ENCODE measurements at places on chromosomes 2 and 18.

DNA sequence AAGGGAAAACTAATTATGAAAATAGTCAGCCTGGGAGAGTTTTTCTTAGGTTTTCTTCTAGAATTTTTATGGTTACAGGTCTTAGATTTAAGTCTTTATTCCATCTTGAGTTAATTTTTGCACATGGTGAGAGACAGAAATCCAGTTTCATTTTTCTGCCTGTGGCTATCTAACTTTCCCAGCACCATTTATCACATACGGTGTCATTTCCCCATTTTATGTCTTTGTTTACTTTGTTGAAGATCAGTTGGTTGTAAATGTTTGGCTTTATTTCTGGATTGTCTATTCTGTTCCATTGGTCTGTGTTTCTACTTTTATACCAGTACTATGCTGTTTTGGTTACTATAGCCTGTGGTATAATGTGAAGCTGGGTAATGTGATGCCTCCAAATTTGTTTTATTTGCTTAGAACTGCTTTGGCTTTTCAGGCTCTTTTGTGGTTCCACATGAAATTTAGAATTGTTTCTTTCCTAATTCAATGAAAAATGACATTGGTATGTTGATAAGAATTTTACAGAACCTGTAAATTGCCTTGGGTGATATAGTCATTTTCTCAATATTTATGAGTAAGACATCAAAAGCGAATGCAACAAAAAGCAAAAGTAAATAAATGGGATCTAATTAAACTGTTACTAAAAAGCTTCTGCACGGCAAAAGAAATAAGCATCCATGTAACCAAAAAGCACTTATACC lies 146.1 kb upstream of the NOL4 start:
- no peak for DNase-seq

GRCh38 chr2:65598264-65598663 lies 165.9 kb upstream of the SPRED2 start:
- DNase-seq, result no peak

GRCh38 chr2:25331686-25332365 lies 9.9 kb downstream of the DNMT3A start:
- DNase-seq, result no peak

DNA sequence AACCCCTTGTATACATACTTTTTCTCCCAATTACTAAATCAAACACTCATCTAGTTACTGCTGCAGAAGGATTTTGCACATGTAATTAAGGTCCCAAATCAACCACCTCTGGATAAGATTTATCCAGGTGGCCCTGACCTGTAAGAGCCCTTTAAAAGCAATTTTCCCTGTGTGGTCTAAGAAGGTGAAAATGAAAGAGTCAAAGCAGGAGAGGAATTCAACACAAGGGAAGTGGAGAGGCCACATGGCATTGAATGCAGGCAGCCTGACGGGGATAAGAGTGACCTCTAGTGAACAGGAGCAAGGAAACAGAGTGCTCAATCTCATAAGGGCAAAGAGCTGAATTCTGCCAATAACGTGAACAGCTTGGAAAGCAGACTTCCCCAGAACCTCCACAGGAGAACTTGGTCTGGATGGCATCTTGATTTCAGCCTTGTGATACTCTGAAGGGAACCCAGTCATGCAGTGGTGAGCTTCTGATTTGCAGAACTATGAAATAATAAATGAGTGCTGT lies 27.2 kb downstream of the PPP3R1 start:
- peak; percentile 57 for DNase-seq

- DNase-seq, result no peak
These were observed 513.8 kb downstream of the RNF144A start for GRCh38 chr2:7430869-7431641.

GRCh38 chr18:4181086-4181485 lies 274.0 kb downstream of the DLGAP1 start:
- DNase-seq, result no peak

GRCh38 chr18:54871231-54871630 lies 43.0 kb downstream of the RAB27B start:
- DNase-seq, result no peak

DNA sequence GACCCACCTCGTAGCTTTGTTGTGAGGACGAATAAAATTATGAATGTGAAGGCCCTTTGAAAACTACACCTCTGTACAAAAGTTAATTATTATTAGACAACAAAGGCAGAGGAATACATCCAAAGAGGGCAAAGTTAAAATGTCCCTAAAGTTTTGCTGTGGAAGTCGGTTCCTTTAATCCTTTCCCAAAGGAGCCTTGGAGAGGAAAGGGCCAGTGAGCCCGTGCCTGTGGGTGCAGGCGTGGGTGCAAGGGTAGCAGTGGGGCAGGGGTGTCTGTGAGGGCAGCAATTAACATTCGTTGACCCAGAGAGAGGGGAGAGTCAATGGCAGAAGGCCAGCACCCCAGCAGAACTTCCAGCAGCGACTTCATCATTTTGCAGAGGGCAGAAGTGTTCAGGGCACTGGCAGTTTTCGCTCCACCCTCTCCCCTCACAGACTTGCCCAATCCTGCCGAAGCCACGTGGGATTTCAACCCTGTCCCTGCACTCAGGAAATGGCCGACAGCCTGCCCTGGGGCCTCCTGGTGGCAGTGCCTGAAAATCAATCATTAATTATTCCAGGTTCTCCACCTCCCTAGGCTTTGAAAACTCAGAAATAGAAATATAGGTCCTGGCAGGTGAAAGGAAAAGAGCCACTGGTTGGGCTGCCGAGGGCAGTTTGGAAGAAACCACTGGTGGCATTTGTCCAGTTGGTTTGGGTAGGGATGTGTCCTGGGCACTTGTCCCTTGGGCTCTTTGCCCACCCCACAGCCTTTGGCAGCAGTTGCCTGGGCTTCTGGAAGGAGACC lies 4.2 kb upstream of the PAX8 start:
- DNase-seq, result peak; percentile 98

GRCh38 chr18:35466334-35466733 lies 31.4 kb downstream of the INO80C start:
- DNase-seq, result no peak

DNA sequence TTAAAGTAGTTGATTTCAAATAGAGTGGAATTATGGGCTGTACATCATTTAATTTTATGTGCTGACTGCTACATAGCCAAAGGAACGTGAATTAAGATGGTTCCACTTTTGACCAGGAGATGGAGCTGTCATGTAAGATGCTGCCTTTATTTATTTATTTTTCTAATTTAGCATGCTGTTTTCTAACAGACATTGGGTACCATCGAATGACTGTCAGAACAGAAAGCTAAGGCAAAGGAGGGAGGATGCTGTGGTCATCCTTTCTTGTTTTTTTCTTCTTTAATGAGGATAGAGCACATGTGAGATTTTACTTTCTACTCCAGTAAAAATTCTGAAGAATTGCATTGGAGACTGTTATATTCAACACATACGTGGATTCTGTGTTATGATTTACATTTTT lies at the start of gene SCN2A:
Gene SCN2A, plus strand, starts transcription at position 185 of the 400 bp plus-strand sequence. CDS start 56,410 bp downstream, outside the sequence.
- DNase-seq, result peak; percentile 54

DNA sequence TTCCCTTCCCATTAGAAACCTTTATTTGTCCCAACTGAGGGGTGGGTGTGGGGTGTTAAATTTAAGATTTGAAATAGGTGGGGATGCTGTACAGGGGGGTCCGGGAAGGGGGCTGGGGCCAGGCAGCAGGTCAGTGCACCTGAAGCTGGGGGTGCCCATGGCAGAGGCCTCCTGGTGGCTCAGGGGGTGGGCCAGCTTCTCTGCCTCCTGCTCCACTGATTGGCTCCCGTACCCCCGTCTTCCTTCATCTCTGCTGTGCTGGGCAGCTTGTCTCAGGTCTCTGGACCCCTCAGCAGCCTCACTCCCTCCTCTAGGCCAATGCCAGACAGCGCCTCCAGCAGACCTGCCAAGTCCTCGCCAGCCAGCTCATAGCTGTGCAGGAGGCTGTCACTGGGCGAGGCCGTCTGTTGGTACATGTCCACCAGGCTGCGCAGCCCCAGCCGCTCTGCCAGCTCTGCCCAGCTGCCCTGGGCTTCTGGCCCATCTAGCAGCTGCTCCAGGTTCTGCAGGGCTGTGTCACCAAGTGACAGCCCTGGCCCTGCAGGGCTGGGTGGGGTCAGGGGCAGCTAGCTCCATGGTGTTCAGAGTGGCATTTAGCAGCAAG lies 2.0 kb upstream of the ANKRD62 start:
- no peak for DNase-seq

GRCh38 chr2:221549143-221549542 lies 23.0 kb downstream of the EPHA4 start:
- no peak for DNase-seq

- no peak for DNase-seq
These were observed 166.5 kb upstream of the COPS8 start for GRCh38 chr2:236919209-236919608.

DNA sequence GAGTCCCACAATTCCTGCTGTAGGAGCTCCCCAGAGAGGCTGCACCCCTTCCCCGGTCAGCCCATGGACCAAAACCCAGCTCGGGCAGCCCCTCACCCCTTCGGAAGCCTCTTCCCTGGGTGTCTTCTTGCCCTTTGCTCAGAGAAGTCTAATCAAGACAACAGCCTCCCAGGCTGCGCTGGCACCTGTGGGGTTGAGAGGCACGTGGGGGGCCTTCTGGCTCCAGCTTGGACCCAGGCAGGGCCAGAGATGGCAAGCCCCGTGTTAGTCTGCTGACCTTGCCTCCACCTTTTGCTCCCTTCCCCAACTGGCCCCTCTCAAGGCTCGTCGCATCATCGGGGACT lies 10.4 kb downstream of the SLC4A3 start:
- no peak for DNase-seq

DNA sequence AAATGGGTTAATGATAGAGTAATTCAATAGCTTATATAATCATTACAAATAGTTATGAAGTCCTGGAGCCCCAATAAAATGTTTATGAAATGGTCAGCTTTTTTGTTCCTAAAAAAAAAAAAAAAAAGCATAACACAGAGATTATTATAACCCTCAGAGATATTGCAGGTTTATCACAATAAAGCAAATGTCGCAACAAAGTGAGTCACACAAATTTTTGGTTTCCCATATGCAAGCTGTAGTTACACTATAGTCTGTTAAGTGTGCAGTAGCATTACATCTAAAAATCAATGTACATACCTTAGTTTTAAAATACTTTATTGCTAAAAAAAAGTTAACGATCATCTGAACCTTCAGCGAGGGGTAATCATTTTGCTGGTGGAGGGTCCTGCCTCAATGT lies 20.0 kb downstream of the WDFY1 start:
- no peak for DNase-seq

DNA sequence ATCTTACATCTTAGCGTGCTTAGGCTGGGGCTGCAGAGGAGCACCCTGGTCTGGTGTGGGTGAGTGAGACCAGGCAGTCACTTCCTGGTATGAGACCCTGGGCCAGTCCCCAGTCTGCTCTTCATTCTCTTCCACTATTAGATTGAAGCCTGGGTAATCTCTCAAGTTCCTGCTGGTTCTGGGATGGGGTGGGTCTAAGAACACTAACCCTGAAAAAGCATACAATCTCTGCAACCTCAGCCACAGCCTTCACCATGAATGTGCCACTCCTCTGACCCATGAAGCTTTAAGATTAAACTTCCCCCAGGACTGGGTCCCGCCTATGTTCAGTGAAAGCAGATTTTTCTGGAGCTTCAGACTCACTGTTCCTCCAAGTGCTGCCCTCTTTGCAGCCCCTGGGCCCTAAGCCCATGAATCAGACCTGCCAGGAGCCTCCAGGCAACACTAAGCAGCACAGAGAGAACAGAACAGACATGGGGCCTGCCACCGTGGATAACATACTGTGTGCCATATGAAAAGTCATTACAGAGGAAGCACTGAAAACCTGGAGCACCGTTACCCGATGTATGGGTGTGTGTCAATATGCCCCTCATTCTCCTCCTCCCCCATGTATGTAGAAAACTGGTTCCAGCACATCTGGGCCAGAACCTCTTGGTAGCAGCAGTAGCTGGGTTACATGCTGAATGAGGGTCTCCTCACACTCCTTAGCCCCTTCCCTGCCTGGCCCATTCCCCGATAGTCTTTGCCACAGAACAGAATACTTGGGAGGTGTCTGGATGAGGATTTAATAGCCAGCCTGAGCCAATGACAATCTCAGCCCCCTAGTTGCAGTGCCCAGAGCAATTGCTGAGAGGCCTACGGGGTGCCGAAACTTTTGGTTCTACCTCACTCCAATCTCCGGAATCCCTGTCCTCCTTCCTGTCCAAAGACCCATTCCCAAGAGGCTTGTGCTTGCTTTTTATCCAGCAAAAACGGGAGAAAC lies 2.7 kb upstream of the SIX2 start:
- DNase-seq, result no peak

- DNase-seq, result peak; percentile 52
These were observed 73.9 kb downstream of the NEDD4L start for GRCh38 chr18:58117786-58118403.

- DNase-seq, result no peak
These were observed 6.3 kb downstream of the NRP2 start for GRCh38 chr2:205688417-205689200.

- no peak for DNase-seq
These were observed 140.6 kb upstream of the DNMT3A start for GRCh38 chr2:25482341-25482740.

- DNase-seq, result no peak
These were observed 6.4 kb downstream of the ITSN2 start for GRCh38 chr2:24353973-24354372.

- DNase-seq, result no peak
These were observed 481.2 kb downstream of the NUP35 start for GRCh38 chr2:183605440-183605839.

DNA sequence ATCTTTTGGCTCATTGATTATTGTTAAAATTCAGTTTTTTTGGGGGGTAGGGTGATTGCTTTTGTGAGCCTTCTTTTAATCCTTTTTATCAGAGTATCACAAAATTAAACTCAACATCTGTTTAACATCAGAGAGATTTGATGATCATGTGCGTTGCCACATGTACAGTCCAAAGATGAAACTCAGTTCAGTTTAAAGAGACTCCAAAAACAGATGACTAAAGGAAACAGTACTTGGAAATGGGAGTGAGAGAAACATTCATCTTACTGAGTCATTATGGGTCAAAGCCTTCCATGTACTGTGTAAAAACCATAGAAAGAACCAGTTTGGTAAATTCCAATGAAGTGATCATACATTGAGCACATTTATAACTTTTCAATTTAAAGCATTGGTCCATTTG lies 53.0 kb downstream of the LYPD6 start:
- no peak for DNase-seq

GRCh38 chr2:7625392-7626138 lies 708.4 kb downstream of the RNF144A start:
- DNase-seq, result no peak

- DNase-seq, result peak; percentile 17
These were observed 49.1 kb downstream of the KCNIP3 start for GRCh38 chr2:95346231-95346737.

DNA sequence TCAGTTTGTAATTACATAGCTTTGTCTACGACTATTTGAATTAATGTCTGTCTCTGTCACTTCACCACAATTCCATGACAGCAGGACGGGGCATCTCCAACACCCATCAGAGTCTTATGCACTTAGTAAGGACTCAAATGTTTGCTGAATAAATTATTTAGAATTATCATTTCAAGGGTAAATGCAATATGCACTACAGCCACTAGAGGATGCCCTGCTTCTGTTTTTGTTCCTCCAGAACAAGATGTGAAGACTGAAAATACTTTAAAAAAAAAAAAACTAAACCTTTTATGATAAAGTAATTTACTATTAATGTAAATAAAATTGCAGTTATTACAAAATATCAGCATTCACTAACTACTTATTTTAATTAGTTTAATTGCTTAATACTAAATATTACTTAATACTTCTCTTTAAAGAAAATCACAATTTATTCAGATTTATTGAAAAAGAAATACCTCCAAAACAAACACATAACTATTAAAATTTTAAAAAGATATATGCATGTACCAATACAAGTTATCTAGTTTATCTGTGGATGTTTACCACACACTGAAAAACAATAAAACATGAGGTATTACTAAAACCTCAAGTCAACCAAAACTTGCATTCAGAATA lies 3.2 kb downstream of the PIGN start:
- DNase-seq, result peak; percentile 40

GRCh38 chr18:50805732-50806131 lies 14.1 kb downstream of the MRO start:
- DNase-seq, result no peak

Measured in SW480 (cell line).